ENCODE measurements at places on chromosomes 4 and X.
A peak's percentile ranks its signal among the peaks of the same experiment; 100 is the strongest.

DNA sequence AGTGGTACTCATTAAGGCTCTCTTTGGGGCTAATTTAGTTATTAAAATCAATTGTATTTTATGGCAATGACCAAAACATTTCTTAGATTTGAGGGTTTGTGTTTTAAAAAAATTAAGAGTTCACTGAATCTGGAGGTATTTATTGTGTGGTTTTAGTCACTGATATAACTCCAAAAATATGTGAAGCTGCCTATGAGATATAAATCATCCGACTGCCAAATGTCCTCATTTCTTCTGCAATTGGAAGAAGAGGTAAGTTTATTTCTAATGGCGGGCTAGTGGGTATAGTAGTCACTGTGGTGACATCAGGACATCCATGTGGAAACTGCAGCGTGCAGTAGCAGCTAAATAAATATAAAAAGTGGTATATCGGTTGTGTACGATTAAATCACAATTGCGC is 205.5 kb downstream of the MID1 start:
- DNase-seq = no peak

DNA sequence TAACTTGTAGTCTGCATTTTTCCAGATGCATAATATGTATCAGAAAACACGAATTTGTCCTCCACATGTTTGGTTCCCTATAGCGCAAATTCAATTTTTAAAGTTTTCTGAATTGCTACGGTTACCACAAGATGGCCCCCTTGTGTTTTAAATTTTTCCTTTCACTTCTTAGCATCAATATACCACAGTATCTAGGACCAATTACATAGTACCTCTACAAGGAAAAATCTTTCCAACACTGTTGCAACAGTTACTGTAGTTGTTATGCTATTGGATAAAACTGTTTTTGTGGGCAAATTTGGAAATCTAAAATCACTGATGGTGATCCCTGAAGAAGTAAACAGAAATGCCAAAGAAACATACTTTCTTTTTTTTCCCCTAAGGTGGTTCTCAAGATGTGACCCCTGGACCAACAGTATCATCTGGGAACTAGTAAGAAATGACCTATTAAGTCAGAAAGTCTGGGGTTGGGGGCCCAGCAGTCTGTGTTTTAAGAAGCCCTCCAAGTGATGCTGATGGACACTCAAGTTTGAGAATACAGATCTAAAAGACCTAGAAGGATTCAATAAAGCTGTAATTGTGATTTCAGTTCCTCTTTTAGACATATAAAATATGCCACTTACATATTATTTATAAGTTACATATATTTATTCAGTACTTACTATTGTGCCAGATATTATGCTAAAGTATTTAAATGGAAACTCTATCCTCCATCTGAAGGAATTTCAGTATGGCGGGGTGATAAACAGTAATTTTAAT is 3.1 kb downstream of the ZGRF1 start:
- DNase-seq = no peak

GRCh38 chr4:161356351-161356750 is 807.4 kb downstream of the FSTL5 start:
- DNase-seq = no peak

- DNase-seq = no peak
Observed at GRCh38 chrX:69313617-69314290, 148.5 kb upstream of the PJA1 start.

- no peak for DNase-seq
Observed at GRCh38 chrX:68690936-68691501, 43.6 kb downstream of the STARD8 start.

DNA sequence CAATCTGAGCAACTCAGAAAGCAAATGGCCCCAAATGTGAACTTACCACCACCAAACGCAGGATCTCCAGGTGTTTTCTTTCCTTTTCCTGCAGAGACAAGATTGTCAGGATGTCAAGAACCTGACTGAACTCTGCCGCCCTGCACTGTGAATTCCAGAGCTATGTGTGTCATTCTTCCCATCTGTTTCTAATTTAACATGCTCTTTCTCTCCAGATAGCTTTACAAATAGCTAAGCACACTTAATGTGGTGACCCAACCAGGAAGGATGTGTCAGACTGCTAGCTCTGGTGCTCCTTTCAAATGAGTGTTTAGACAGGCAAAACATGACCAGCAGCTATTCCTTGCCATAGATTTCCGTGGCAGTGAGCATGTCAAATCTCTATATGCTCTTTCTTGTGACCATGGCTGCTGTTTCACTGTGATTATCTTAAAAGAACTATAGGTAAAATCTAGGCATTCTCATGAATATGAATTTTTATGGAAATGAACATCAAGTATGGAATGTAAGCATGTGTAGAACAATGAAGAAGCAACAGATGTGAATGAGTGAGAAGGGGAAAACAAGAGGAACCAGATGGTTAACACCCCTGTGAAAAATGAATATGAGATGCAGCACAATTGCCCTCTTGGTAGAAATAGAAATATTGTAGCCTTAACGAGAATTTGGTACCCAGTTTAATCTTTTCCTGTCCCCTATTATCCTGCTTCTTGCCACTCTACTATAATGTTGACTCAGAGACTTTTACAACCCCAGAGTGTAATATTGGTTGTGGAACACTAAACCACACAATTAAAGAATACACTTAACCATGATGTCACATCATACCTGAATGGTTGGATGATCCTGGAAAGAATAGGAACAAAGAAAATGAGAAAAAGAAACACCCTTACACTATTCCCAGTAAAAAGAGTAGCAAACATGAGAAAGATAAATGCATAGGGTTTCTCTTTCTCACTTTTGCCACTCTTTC is 247.8 kb upstream of the DKK2 start:
- no peak for DNase-seq

- DNase-seq = no peak
Observed at GRCh38 chr4:48370260-48371134, 29.2 kb downstream of the SLAIN2 start.

DNA sequence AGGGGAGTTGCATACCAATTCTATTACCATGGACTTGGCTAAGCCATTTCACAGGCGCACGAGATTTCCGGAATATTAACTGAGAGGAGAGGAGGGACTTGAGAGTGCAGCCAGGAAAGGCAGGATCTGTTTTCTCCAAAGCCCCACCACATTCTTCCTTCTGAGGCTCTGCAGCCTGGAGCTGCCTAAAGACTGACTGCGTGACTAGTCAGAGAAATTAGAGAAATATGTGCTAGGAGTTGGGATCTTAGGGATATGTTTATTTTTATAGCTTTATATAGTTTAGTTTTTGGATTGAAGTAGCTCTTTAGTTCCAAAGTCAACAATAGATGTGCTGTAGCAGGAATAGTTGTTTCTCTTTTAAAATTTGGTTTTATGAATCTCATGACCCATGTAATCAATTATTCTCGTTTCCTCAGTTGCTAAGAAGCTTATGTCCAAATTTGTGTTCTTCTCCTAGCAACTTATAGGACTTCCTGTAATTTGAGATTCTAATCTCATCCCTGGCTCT is 300.1 kb upstream of the DDX53 start:
- no peak for DNase-seq

DNA sequence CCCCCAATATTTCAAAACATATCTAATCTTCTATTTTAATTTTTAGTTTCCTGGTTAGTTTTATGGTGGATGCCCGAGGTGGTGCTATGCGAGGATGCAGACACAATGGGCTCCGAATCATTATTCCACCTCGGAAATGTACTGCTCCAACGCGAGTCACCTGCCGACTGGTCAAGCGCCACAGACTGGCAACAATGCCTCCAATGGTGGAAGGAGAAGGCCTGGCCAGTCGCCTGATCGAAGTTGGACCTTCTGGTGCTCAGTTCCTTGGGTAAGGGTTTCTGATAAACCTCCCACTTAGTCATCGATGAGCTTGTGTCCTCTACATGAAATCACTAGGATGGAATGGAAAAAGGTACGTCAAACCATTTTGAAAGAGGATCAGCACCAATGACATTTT is 280.7 kb downstream of the ANK2 start:
- no peak for DNase-seq

- DNase-seq = no peak
Observed at GRCh38 chrX:10174051-10174450, 17.3 kb downstream of the CLCN4 start.

DNA sequence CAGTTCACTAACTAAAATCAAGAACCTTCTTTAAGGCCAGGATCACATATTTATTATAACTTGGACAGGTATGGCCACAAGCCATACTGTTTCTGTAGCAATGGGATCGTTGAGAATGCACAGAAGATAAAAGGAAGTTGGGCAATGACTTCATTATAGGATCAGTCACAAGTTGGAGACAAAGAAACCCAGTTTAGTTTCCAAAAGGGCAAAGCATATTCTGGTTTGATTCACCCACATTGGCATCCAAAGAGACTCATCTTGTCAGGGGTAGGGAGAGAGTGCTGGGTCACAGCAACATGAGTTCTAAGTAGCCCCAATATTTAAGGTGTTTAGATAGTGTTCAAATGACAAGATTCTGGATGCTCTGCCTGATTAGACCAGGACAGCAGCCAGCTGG is 317.1 kb upstream of the GALNT7 start:
- DNase-seq = no peak

DNA sequence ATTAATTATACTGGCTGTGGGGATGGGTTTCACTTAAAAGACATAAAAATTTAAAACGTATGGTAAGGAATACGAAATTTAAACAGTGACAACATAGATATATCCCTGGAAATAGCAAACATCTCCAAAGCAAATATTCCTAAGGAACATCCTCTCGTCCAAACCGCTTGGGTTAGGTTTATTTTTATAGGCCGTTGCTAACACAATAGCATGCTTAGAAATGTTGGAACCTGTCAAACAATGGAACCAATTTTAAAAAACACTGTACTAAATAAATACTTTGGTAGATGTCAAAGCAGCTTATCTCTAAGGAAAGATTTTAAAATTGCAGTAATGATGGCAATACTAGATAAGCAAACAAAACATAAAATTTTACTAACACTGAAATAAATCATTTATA is 45.4 kb downstream of the SEC24D start:
- DNase-seq = no peak

DNA sequence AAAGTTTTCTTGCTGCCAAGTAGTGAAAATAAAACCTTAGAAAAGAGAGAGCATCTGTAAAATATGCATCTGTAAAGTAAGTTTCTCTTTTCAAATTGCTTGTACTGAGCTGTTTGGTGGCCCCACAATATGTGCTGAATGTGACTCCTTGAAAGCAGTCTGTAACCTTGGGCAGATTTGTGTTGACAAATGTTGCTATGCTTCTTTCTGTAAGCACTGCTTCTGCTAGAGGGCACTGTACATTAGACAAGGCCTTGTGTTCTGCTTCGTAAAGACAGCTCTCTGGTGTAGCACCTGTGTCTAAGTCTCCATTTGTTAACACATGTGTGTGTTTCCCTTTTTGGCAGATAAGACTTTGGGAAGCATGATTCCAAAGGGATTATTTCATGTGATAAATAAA is 56.6 kb upstream of the NRK start:
- no peak for DNase-seq

- no peak for DNase-seq
Observed at GRCh38 chr4:90996813-90997212, 869.6 kb downstream of the CCSER1 start.

GRCh38 chrX:119573840-119574393 is 446 bp upstream of the UBE2A start:
- DNase-seq = peak; percentile 12

DNA sequence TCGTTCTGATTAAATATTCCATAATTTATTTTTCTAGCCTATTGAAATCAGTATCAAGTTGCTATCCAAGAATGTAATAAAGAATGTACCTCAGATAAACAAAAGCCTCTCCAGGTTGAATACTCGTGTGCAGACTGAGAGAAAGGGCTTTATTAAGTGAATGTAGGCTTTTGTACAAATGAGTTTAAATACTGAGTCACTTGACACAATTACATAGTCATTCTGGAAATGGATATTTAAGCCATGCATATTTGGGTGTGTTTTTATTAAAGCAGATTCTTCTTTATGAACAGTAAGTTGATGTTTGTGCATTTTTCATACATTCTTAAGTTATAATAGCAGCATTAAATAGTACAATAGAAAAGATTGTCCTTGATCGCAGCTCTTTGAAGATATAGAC is 139.8 kb upstream of the GK2 start:
- no peak for DNase-seq

DNA sequence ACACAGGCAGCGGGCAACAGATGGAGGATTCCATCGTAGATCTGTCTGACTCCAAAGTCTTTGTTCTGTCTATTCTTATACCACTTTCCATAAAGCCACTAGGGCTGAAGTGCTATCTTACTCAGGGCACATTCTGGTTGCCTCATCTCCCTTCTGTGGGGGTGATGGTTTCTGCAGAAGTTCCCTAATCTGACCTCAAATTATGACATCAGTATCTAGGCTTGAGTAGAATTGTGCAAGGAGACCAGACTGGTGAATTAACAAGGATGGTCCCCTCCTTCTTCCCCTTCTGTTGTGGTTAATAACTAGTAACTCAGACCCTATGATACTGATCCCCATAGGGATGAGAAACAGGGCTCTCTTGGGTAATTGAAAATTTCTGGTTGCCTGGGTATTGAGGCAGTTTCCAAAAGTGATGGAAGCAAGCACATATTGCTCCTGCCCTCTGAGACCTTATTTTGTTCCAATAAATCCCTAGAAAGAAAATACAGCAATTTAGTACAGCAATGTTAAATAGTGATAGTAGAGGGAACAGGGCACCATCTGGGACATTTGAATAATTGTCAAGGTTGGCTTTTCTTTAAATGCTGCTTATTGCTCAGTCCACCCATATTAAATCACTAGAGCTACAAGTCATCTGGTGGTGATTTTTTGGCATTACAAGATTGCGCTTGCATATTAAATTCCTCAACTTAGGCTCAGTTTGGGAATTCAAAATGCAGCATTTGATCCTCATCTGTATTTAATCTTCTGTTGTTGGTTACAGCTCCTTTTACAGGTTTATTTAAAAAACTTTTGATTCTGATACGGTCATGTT is 57.3 kb upstream of the AP1S2 start:
- DNase-seq = peak; percentile 95

DNA sequence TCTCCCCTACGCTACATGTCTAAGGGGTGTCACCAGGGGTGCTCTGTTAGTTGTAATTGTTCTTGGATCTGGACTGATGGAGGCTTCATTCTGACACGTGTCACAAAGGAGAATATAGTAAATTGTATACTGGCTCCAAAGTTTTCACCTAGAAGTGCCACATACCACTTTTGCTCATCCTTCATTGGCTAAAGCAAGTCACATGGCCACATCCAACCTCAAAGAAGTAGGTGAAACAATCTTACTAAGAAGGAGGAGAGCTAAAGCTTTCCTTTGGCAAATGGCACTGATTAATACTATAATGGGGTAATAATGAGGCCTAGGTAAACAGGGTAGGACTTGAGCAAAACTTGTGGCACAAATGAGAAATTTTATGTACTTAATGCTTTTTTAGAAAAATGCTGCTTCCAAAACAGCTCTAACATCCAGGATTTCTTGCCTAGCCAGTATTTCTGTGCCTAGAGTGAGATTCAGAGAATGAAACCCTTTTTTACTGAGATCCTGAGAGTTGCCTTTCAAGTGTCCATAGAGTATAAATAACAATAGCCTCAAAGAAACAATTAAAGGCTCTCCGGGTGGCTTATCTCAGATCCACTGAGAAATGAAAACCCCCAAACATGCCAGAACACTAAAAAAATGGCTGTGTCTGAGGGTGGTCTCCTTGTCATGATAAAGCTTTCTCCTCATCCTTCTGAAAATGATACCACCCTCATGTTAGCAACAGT is 34.7 kb downstream of the NHS start:
- no peak for DNase-seq

All from CD14-positive monocyte (primary cell).